Mesenteric fat pad (tissue), 1 donor: ENCODE measurements at places on chromosomes 11 and 22. TPM values are rescaled to one million over a fixed set of nuclear protein-coding genes. Genes with fewer than 3 reads are reported as not detected.

TMEM45B gene
- 0.87 TPM for total RNA-seq

TMEM191B gene
- total RNA-seq: 0.84 TPM

CDC42BPG gene
- total RNA-seq: 0.55 TPM

SLC22A6 gene
- not detected for total RNA-seq

APOL6 gene
- 99.8 TPM for total RNA-seq

APOL4 gene
- 51.4 TPM for total RNA-seq

SLC25A18 gene
- total RNA-seq: 8.4 TPM

OR5P2 gene
- not detected for total RNA-seq

TNNT3 gene
- 22.9 TPM for total RNA-seq

IL17REL gene
- total RNA-seq: not detected
